ENCODE measurements at places on chromosomes 7 and 10.

DNA sequence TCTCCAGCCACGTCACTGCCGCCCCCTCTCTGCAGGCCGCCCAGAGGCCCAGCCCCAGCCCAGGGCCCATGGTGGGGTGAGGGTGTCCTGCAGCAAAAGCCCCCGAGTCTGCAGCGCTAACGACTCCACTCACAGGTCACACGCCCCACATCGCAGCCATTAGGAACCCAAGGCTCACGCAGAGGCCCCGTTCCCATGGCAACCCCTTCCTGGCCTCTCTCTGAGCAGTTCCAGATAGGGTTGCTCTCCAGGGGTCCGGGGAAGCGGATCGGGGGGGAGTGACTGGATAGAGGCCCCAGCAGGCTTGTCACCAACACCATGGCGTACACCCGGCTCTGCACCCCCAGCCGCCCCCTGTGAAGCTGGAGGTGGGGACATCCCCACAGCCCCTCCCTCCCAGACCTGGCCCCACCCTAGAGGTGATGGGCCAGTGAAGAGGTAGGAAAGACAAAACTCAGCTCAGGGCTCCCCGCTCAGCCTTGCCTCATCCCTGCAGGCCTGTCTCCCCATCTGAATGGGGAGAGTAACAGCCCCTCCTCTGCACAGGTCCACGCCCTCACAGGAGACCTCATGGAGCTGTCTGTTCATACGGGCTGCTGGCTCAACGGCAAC is 41.2 kb downstream of the TNRC18 start:
- no peak for DNase-seq

DNA sequence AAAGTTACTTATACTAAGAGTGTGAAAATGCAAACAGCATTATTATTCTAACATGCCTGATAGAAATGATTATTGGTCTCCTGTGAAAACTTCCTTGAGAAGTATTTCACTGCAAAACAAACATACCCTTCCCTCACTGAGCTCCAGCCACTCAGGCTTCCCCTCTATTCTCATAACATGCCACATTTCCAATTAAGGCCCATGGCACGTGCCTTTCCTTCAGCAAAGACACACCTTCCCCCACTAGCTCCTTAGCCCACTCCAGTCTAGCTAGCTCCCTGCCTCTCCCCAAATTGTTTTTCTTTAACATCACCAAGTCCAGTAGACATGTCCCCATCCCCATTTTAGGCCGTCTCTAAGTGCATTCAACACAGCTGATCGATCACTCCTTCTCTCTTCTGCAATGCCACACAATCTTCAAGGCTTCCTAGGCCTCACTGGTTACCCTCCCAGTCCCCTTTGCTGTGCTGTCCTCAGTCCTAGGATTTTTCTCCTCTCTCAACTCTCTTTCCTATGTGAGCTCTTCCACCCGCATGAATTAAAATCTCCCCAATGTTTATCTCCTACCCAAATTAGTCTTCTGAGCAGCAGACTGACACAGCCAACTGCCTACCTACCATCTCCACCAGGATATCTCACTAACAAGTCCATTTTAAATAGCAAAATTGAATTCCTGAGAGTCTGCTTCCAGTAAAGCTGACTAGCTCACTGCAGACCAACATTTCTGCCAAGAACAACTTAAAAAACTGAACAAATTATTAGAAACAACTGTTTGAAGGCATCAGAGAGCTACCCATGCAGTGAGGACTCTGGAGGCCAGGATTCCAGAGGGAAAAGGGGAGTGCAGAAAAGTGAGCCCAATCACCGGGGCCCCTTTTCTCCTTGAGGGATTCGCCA is 11.9 kb downstream of the CYTH3 start:
- DNase-seq: no peak

DNA sequence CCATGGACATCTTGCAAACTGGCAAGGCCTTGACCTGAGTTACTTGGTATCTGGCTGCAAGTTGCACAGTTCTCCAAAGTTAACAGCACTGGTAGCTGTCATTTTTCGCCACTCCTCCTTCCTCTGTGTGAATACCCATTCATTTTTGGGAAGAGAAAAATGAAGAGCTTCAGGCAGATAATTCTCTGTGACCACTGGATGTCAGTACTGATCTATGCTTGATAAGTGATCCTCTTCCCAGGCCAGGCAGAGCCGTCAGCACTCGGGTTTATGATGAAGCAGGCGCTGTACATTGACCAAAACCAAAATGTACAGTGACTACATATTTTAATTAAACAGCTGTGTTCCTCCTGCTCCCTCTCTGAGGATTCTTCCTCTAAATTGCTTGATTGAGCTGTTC is 55.9 kb upstream of the PDZD8 start:
- DNase-seq: no peak

- no peak for DNase-seq
These were observed 8.8 kb upstream of the SLC13A4 start for GRCh38 chr7:135736586-135737305.

GRCh38 chr10:58844680-58845079 is 331.8 kb upstream of the PHYHIPL start:
- DNase-seq: no peak

- DNase-seq: no peak
These were observed 19.6 kb upstream of the AMZ1 start for GRCh38 chr7:2668401-2668800.

- no peak for DNase-seq
These were observed 161.6 kb upstream of the MKLN1 start for GRCh38 chr7:131166066-131166465.

GRCh38 chr10:57627642-57628178 is 640.0 kb downstream of the IPMK start:
- DNase-seq: no peak

- no peak for DNase-seq
These were observed 115.1 kb upstream of the NPS start for GRCh38 chr10:127434006-127434405.

GRCh38 chr7:140475747-140476333 is 3.5 kb downstream of the MKRN1 start:
- DNase-seq: peak; percentile 48

GRCh38 chr7:127080576-127080975 is 172.2 kb downstream of the GRM8 start:
- DNase-seq: no peak

DNA sequence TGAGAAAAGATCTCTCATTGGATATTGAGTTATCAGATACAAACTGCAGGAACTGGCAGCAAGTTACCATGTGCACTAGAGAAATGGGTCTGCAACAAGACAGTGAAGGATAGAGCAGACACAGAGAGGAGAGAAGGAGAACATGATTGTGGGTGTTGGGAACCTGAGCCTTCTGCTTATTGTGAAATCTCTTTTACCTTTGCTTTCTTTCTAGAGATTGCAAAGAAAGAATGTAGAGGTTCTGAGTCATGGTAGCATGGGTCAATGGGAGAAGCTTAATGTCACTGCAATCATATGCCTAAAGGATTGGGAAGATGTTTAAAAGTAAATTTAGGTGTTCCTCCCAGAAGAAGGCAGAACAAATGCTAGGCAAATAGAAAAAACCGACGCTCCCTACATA is 821.4 kb downstream of the CCSER2 start:
- DNase-seq: no peak

GRCh38 chr7:27152816-27153442 is 546 bp upstream of the HOXA3 start:
- no peak for DNase-seq
